ENCODE measurements at places on chromosomes 6 and 20. TPM values are rescaled to one million over a fixed set of nuclear protein-coding genes. Genes with fewer than 3 reads are reported as not detected.

Gene HLA-DPA1
- total RNA-seq: 155 TPM

Gene UNC93A
- not detected for total RNA-seq

Gene SMOC2
- 52.4 TPM for total RNA-seq

Gene CRYBG1
- total RNA-seq: 40.1 TPM

Gene SRSF12
- total RNA-seq: not detected

Gene PABPC1L
- 5.9 TPM for total RNA-seq

Gene NRSN1
- not detected for total RNA-seq

Gene ESR1
- total RNA-seq: 4.4 TPM

Gene AIF1
- total RNA-seq: 30.9 TPM

Gene RIN2
- total RNA-seq: 97.2 TPM

Gene YWHAB
- total RNA-seq: 184 TPM

Gene DEFB132
- total RNA-seq: 38.4 TPM

Gene ULBP3
- total RNA-seq: 8.1 TPM

Gene NFATC2
- 6.5 TPM for total RNA-seq
